ENCODE measurements at places on chromosomes 11 and 22.
A peak's percentile ranks its signal among the peaks of the same experiment; 100 is the strongest.

- DNase-seq: no peak
Observed at GRCh38 chr11:44779736-44780520, 53.2 kb downstream of the TSPAN18 start.

DNA sequence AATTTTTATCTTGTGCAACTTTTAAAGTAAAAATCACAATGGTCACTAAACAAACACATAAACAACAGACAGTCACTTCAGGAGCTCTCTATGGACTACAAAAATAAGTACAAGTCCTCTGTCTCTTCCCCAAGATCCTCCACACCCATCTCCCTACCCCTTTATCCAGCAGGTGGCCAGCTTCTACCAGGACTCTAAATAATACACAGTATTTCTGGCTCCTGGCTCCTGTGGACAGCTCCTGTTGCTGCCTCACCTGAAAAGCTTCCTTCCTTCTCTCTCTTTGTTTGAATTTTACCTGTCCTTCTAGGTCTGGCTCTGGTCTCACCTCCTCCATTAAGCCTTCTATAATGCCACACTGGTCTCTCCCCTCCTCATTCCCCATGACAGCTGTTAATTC is 86.1 kb downstream of the CLPB start:
- DNase-seq: no peak

- no peak for DNase-seq
Observed at GRCh38 chr22:38623351-38623750, 32.8 kb downstream of the FAM227A start.

- no peak for DNase-seq
Observed at GRCh38 chr11:39772525-39773137, 1686.8 kb downstream of the LRRC4C start.

DNA sequence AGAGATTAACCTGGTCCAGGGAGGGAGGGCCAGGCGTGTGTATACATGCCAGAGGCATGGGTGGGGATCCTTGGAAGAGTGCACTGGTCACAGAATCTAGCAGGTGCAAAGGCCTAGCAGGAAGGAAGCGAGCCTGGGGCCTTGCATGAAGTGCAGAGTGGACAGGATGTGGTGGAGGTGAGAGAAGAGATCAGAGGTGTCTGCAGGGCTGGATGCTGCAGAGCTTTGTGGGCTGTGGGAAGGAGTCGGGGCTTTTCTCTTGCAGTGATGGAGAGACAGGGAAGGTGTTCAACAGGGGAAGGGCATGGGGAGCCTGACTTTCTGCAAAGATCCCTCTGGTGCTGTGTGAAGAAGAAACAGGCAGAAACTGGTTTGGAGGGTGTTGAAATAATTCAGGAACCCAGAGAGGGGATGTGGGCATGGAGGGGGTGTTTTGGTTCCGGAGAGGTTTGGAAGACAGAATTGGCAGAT is 2.5 kb upstream of the TPST2 start:
- DNase-seq: peak; percentile 9

DNA sequence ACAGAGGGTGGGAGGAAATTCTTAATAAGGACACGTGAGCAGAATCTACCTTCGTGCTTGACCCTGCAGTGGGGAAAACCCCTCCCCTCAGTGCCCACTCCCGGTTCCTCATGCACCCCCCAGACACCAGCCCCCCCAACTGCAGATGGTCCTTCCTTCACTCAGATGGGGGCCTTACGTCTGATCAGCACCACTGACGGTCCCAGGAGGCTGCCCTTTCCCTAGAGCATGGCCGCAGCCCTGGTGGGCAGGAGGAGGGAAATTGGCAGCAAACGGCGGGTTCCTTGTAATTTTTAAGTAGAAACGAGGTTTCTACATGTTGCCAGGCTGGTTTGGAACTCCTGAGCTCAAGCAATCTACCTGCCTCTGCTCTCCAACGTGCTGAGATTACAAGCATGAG is 477.7 kb downstream of the TBC1D22A start:
- DNase-seq: no peak

GRCh38 chr22:27004434-27004833 is 347.0 kb downstream of the MIAT start:
- no peak for DNase-seq

DNA sequence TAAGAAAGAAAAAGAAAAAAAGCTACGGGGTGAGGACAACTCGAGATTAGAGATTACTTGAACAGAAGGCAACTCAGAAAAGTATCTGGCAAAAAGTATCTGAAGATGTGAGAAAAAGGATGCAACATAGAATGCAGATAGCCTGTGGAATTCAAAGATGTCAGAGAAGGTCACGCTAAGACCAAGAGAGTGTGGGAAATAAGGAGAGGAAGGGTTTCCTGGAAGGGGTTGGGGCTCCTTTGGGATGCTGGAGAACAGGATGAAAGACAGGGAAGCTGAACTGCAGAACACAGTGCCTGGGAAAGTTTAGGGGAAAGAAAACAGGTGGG is 1.2 kb downstream of the GUCY1A2 start:
- no peak for DNase-seq

DNA sequence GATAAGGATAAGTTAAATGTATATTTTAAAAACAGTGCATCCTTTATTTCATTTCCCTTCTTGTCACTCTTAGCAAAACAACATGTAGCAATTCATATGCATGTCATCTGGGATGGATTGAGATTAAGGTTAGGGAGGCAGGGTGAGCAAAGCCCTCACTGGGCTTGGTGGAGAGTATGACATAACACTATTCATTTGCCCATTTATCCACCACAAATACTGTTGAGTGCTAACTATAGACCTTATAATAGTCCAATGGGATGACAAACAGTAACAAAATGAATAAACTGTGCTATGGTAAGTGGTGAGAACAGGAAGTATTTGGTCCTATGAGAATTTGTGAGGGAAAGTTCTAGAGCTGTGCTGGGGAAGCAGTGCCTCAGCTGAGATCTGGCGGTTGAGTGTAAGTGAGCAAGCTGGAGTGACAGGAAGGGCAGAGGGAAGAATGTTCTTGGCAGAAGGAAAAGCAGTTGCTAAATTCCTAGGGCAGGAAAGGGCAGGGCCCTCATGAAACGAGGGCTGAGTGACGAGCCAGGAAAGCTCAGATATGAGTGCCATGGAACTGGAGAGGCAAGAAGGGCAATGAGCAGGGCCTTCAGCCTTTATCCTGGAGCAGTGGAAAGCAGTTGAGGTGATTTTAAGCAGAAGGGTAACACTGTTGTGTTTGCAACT is 6.7 kb downstream of the HSD17B12 start:
- no peak for DNase-seq

GRCh38 chr11:75725547-75726320 is 8.1 kb downstream of the MOGAT2 start:
- no peak for DNase-seq

- no peak for DNase-seq
Observed at GRCh38 chr22:39309881-39310714, 9.3 kb downstream of the RPL3 start.

DNA sequence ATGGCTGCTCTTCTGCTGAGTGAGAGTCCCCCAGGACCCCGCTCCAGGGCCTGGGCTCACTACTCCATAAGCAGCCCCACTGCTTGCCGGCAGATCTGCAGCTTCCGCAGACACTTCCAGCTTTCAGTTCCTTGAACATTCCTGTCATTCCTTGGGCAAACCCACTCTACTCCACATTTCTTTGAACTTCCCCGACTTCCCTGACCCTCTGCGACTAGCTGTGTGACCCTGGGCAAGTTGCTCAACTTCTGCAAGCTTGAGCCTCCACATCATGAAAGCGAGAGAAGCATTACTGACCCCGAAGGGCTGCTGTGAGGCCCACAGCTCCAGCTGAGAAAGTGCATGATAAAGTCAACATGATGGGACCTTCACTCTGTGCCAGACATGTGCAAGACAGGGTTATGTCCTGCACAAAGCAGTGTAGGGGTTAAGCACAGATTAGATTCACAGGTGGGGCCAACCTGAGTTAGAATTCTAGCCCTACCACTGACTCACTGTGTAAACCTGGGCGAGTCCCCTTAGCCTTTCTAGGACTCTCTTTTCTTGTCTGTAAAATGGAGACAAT is 51.8 kb downstream of the THAP12 start:
- DNase-seq: no peak
